AG09309 (cell line): ENCODE measurements at places on chromosomes 4 and X.

GRCh38 chrX:39065051-39065871 lies 264.0 kb downstream of the MID1IP1 start:
- no peak for DNase-seq

GRCh38 chr4:3712936-3713335 lies 53.2 kb upstream of the ADRA2C start:
- DNase-seq = no peak

GRCh38 chr4:2385516-2385915 lies 32.9 kb downstream of the ZFYVE28 start:
- no peak for DNase-seq

- no peak for DNase-seq
Observed at GRCh38 chr4:188400451-188400850, 261.2 kb downstream of the TRIML1 start.

DNA sequence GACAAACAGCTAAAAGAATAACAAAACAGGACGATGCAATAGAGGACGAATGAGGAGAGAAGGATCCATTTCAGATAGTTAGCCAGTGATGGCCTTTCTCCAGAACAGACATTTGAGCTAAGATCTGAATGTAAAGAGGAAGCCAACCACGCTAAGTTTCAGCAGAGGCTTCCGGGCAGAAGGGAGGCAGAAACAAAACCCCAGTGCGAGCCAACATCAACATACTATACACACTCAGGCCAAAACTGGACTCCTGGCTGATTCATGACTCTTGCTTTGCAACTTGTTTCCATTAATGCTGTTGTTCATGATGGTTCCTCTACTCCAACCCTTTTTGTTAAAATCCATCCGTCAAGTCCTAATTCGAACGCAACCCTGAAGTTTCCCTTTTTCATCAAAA lies 730.3 kb downstream of the TRIML1 start:
- no peak for DNase-seq

GRCh38 chr4:156948738-156949137 lies 22.9 kb downstream of the PDGFC start:
- no peak for DNase-seq

GRCh38 chr4:7813674-7814073 lies 126.0 kb downstream of the AFAP1 start:
- no peak for DNase-seq

GRCh38 chr4:10729366-10729765 lies 44.8 kb upstream of the CLNK start:
- no peak for DNase-seq

DNA sequence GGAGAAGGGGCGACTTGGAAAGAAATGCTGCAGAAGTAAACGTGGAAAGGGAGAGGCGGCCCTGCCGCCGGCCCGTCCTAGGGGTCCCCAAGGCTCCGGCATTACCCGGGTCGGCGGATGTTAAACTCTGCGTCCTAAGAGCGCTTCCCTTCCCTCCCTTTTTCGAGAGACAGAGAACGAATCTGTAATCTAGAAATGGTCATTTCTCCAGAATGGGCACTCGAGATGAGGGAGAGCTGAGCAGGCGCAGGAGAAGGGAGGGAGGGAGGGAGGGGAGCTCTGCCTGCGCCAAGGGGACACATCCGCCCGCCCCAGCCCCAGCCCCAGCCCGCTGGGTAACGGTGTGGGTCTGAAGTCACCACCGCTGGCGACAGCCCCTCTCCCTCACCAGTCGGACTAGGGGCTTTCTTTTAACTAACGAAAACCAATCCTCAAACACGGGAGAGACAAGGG lies 1.7 kb downstream of the HCFC1 start:
- no peak for DNase-seq

- DNase-seq = no peak
Observed at GRCh38 chr4:44869985-44870384, 143.6 kb upstream of the GNPDA2 start.

GRCh38 chr4:167111622-167112021 lies 122.7 kb downstream of the SPOCK3 start:
- DNase-seq = no peak

GRCh38 chr4:80367737-80368136 lies 32.2 kb downstream of the CFAP299 start:
- DNase-seq = peak; percentile 18

DNA sequence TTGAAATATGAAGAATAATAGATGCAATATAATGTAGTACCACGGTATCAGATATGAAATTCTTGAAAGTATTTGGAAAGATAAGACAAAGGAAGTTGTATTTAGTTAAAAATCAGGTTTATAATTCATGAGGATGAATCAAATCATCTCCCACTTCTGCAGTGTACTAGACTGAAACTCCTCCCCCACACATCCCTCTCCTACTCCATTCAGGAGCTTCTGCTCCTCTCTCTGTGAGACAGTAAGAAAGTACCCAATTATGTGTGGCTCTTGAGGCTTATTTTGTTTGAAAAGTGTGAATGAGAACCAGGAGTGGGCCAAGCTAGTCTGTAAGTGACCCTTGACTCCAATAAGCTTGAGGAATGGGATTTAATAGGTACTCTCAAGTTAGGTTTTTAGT lies 9.5 kb downstream of the SLAIN2 start:
- DNase-seq = no peak

DNA sequence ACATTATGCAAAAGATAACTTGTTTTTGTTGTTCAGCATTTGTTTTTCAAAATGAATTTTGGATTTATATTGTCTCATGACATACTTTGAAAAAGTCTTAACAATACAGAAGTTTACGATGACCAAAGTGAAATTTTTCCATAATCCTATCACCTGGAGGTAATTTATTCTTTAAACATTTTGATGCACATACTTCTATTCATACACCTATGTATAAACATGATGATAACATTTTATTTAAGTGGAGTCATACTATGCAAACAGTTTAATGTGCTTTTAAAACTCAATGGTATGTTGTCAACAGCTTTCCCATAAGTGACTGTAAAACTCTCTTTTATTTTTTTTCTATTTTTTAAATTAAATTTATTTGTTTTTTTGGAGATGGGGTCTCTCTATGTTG lies 65.0 kb downstream of the STAG2 start:
- DNase-seq = no peak

DNA sequence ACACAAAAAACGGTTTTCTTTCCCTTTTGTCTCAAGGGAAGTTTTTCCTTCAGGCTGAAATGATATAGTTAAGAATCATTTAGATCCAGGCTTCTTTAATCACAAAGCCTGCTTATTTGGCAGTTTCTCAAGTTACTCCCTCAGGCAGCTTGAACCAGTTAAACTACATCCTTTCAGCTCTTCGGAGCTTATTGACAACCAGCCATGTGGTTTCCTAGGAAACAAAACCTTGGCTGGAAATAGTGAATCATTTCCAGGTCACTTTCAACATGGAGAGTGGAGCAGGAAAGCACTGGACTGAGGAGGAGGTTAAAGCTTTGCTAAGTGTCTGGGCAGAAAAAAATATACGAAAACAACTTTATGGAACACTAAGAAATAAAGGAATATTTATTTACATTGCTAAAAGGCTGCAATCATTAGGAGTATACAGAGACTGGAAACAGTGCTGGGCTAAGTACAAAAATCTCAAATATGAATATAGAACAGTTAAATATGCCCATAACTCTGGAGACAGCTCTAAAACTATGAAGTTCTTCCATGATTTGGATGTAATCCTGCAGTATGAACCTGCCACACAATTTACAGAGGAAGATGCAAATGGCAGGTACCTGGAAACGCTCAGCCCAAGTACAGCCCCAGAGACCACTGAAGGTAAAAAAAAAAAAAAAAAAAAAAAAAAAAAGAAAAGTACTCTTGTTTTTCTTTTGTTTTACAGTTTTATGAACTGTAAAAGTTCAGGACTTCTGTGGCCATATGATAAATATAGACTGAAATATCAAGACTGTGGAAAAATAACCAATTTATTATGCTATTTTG lies 23.2 kb upstream of the AASDH start:
- DNase-seq = peak; percentile 96

DNA sequence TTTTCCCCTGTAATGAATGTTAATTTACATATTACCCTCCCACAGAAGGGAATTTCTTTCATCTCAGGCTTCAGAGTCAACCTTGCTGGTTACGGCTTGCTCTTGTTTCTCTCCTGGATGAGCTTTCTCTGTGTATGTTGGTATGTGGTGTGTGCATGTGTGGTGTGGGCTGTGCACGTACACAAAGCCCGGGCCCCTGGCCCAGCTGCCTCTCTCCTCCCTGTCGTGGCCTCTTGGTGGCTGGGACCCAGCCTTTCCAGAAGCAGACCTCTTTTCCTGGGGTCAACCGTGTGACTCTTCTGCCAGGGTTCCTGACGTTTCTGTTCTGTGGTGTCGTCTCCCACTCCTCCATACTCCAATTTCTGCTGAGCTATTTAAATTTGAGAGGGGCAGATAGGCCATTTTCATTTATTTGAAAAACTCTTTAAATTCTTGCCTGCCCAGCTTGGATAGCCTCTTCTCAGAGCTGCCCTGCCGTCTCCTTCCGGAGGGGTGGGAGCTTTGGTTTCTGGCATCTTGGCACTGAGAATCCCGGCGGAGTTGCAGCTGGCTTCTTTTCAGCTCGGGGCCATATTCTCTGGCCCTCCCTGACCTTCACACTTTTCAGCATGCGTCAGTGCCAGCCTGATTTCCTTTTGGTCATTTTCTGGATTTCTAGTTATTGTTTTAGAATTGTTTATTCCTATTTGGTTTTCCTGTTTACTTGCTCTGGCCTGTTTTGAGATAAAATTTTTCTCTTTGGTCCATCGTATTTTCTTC lies 25.1 kb downstream of the FHDC1 start:
- no peak for DNase-seq

GRCh38 chr4:106034751-106035150 lies 139.5 kb downstream of the NPNT start:
- no peak for DNase-seq

DNA sequence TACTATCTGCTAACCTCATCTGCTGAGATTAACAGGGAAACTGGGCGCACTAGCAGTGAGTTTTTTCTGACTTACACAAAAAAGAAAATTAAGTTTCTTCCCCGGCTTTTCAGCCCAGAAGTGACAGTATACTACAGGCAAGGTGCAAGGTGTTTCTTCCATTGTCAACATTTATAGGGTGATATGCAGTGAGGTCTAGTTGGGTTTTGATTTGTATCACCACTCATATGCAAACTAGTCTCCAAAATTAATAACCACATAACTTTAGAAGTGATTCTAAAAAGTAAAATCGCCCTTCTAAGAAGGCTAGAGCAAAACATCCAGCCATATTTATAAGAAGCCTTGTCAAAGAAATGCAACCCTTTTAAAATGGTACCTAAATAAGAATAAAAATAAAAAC lies 640.1 kb downstream of the ARAP2 start:
- no peak for DNase-seq

DNA sequence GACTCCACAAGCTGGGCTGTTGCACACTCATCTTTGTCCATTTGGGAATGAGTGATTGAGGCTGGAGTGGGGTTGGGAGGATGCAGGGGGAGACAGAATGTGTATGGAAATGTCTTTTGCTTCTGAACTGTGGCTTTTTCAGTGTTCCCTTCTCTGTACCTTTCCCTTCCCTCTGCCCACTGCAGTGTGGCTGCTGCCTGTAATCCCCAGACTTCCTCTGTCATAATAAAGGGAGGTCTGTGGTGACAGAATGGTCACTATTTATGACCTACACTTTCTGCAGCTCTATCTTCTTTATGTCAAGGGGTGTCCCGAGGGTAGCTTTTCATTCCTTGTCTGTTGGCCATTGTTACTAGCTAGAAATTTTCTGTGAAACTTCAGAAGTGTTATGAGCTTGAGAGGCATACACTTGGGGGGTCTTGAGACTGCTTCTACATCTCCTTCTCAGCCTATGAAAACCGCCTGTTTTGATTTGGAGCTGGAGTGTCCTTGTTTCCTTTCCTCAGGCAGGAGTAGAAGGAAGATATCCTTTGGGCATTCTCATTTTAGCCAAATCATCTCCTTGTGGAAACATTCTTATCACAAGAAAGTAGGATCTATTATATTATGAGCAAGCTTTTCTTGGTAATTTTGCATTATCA lies 63.0 kb downstream of the ANK2 start:
- no peak for DNase-seq

GRCh38 chr4:142347241-142347640 lies 498.9 kb downstream of the INPP4B start:
- no peak for DNase-seq

DNA sequence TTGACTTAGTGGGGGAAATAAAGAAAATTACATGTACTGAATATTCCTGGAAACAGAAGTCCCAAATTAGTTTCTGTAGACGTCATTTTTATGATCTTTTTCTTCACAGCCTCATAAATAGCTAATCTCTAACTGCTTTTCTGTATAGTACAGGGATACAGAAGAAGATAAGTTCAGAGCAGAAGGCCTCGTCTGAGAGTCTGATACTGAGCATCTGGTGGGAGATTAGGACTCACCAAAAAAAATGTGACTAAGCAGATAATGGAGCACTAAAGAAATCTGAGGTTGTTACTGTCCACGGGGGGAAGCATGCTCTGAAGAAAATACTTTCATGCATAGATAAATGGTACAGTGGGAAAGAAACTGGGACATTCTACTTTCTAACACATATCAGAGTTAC lies 115.3 kb upstream of the TRPC5 start:
- no peak for DNase-seq

DNA sequence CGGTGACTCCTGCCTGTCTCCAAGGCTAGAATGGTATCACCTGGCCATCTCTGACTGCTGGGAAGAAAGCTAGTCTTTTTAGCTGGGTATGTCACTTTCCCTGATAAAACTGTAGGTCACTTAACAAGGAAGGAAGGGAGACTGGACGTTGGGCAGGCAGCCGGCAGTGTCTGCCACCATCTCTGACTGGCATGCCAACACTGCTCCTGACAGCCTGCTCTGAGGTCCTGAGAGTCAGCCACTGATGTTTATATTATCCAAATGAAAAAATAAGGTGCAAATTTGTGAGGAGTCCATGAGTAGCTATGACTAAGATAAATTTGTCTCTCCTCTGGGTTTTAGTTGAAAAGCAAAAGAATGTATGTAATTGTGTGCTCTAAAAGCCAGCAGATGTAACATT lies 77.2 kb downstream of the SNX25 start:
- no peak for DNase-seq

GRCh38 chr4:87128006-87128705 lies 92.3 kb downstream of the KLHL8 start:
- DNase-seq = no peak

- DNase-seq = no peak
Observed at GRCh38 chr4:14783011-14783877, 219.0 kb upstream of the CPEB2 start.

DNA sequence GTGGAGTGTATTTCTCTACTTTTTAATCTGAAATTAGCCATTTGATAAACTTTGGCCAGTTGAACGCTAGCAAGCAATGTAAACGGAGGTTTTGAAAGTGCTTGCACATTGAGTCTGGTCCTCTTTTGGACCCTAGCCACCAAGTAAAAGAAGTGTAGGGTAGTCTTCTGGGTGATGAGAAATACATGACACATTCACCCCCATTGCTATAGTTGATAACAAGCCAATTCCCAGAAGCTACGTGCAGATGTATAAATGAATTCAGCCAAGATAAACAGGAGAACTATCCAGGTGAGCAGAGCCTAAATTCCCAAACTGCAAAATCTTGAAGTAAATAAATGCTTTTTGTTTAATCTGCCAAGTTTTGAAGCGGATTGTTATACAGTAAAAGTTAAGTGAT lies 965.4 kb upstream of the GRIA3 start:
- DNase-seq = no peak

- no peak for DNase-seq
Observed at GRCh38 chrX:39766855-39767254, 330.9 kb downstream of the BCOR start.

- DNase-seq = no peak
Observed at GRCh38 chr4:67869580-67870190, 14.1 kb downstream of the TMPRSS11D start.

- DNase-seq = no peak
Observed at GRCh38 chr4:74449571-74450297, 4.8 kb downstream of the AREG start.

GRCh38 chr4:28443801-28444412 lies 1583.3 kb downstream of the STIM2 start:
- no peak for DNase-seq
